ENCODE measurements at places on chromosomes 2 and 18.
A peak's percentile ranks its signal among the peaks of the same experiment; 100 is the strongest.

GRCh38 chr2:232700154-232700553, 3.0 kb downstream of the GIGYF2 start:
- no peak for DNase-seq

DNA sequence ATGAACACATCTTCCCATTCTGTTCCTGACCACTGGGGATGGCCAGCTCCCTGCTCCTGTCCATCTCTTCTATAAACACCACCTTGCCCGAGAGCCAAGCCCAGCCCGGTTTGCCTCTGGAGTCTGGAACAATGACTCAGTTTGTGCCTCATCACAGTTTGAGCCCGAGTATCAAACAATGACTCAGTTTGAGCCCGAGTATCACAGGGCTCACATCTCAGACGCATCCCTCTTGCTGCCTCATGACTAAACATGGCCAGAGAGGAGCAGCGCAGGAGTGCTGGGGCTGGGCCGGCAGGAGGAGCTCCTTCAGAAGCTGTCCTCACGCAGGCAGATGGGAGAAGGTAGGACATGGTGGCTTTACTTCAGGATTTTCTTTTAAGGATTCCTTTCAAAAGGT, 68.7 kb downstream of the PXDN start:
- no peak for DNase-seq

DNA sequence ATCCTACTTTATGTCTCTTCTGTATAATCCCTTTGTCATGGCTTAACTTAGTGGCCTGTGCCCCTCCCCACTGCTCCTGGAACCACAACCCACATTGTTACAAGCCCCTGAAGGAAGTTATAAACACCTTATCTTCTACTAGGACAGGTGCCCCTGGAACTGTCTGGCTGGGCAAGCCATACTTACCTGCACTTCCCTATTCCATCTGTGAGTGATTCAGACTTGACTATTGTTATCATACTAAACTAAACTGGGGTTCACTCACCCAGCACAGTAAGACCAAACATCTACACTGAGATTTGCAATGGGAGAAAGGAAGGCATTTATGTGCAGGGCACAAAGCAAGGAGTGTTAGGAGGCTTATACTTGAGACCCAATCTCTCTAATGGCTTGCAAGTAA, 3.7 kb upstream of the UGT1A6 start:
- DNase-seq = no peak

DNA sequence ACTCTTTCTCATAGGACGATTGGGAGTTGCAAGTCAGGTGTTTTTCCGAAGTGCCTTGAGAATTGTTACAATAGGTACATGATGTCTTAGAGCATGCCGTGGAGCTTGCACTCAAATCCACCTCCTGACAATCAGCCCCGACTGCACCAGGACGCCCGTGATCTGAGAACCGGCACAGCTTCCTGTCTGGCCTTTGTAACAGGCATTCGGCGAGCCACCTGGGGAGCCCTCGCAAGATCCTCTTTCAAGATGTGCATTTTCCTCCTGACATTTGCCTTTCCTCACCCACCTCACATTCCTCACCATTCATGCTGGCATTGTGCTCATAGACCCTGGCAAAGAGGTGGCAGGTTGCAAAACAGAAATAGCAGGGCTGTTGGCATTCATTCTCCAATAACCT, 427.3 kb downstream of the GALR1 start:
- no peak for DNase-seq

- DNase-seq = no peak
Measured at GRCh38 chr2:9106338-9107167, 100.1 kb upstream of the ASAP2 start.

DNA sequence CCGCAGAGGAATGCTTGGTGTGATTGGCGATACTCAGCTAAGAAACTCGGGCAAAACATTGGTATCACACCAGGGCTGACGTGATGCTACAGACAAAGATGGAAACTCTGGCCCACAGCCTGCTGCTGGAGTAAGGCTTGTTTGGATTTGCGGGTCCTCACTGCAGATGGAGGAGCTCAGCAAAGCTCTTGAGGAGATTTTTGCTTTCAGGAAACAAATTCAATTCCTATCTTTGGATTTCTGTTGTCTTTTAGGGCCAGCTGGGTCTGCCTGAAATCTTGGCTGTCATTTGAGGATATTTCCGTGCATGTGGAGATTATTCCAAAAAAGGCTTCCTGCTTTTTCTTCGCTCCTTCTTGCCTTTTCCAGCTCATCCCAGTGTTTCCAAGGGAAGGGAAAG, 475.8 kb downstream of the TSN start:
- no peak for DNase-seq

DNA sequence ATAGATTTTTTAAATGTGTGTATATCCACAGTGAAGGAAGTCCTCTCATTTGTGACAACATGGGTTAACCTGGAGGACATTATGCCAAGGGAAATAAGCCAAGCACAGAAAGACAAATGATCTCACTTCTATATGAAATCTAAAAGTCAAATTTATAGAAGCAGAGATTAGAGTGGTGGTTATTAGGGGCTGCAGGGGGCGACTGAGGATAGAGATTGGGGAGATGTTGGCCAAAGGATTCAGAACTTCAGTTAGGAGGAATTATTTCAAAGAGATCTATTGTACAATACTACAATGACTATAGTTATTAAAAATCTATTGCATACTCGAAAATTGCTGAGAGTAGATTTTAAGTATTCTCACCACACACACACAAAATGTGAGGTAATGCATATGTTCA, 252.4 kb upstream of the SLC39A10 start:
- DNase-seq = no peak

GRCh38 chr2:227860221-227860641, 11.2 kb upstream of the DAW1 start:
- no peak for DNase-seq

- no peak for DNase-seq
Measured at GRCh38 chr2:930935-931334, 19.7 kb upstream of the SNTG2 start.

GRCh38 chr2:195395362-195395761, 261.7 kb upstream of the SLC39A10 start:
- no peak for DNase-seq

DNA sequence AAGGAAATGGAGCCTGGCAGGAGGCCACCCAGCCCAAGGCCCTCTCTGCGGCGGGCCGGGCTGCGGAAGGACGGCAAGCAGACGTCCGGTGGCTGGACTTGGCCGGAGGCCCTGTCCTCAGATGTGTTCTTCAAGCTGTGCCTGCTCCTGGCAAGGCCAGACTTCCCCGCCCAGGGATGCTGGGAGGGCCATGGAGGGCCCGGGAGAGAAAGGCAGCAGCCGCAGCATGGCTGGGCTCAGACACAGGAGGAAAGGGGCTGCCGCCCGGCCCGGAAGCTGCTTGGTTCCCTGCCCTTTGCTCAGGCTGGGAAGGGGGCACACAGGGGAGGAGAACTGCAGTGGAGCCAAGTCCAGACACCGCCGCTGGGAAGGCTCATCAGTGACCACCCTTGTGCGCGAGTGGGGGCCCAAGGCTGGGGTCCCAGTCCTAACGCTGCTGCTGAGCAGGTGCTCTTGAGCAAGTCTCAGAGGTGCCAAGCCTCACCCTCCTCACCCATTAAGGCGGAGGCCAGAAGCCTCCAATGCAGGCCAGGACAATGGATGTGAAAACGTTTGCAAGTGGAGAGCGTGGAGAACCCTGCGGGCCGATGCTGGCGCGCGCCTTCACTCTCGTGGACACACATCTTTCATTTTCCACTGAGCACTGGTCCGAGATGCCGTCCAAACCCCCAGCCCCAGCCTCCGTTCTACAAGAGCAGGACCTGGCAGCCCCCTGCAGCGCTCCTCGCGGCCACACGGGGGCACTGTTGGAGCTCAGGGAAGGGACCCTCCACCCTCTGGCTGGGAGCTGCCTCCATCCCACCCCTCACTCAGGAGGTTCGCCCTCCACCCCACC, 7.9 kb downstream of the CROCC2 start:
- DNase-seq = peak; percentile 38

GRCh38 chr18:12908706-12909105, 24.7 kb upstream of the PTPN2 start:
- DNase-seq = no peak

GRCh38 chr2:54895730-54896129, 154.5 kb downstream of the RTN4 start:
- DNase-seq = no peak

DNA sequence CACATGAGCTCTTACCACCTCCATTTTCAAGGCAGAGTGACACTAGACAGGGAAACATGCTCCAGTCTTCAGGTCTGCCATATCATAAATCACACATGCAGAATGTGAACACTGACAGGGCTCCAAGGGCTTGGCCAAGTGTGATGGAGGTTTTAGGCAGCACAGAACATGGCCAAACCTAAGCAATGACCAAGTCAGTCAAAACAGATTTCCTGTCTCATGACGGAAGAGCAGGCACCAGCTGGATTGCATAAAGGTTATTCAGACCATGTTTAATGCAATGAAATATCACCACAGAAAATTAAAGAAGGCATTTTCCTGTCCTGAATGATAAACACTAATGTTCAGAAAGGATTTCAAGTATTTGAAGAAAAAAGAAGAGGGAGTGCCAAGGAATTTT, 72.5 kb downstream of the SUMO1 start:
- no peak for DNase-seq

GRCh38 chr18:58194028-58194427, 150.0 kb downstream of the NEDD4L start:
- DNase-seq = no peak

DNA sequence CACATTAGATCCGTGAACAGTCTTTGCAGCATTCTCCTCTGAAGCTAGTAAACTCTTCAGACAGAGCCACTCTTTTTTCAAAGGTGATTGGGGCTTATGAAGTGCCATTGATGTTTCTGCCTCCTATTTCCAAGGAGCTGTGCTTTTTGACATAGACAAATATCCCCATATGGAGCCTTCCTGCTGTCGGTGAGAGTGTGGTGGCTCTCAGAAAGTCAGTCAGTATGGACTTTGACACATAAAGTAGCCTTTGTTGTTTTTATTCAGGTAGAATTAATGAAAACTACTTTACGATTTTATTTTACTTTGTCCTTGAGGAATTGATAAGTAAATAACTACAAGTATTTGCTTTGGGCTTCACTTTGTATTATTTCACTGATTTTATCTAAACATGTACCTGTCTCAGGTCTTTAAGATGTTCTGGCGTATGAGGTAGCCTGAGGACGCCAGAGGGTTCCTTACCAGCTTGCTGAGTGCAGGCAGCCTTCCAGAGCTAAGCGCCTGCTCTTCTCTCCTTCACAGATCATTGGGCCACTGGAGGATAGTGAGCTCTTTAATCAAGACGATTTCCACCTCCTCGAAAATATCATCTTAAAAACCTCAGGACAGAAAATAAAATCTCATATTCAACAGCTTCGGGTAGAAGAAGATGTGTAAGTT, 69.7 kb downstream of the UGGT1 start:
- no peak for DNase-seq

- DNase-seq = no peak
Measured at GRCh38 chr2:10269711-10270610, 32.7 kb upstream of the HPCAL1 start.

- DNase-seq = no peak
Measured at GRCh38 chr2:179036353-179036905, 13.5 kb downstream of the CCDC141 start.

DNA sequence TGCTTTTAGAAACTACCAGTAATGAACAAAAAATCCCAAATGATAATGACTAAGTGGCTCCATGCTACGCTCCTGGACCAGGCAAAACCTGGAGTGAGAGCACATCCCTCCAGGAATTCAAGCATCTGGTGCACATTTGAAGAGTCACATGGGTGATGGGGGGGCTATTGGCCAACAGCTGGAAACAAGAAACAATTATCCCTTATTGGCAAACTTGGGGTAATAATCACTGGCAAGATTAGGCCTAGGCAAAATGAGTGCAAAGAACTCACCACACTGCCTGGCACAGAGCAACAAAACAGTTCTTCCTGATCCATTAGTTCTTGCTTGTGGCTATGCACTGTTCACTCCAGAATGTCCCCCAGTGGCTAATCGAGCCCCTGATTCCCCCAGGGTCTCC, 66.1 kb downstream of the GYPC start:
- DNase-seq = no peak

DNA sequence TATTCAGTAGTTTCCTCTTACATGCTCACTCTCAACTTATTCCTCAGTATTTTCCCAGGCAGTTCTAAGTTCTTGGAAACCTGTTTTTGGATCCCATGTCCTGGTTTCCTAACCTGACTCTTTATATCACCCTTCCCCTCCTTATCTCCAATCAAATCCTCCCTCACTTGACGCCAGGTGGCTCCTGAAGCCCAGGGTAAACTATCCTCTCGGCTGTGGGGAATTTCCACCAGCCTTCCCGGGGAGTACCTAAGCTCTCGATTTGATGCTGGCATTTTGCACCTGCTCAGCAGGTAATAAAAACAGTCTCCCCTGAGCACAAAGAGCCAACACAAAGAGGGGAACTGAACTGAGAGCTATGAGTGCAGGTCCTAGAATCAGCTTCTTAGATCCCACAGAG, 538.0 kb downstream of the SLC4A3 start:
- no peak for DNase-seq

- DNase-seq = no peak
Measured at GRCh38 chr18:34729264-34729663, 19.2 kb downstream of the DTNA start.

GRCh38 chr2:156430236-156430979, 5.8 kb upstream of the GPD2 start:
- DNase-seq = no peak

- no peak for DNase-seq
Measured at GRCh38 chr2:40047406-40047805, 268.3 kb upstream of the THUMPD2 start.

- no peak for DNase-seq
Measured at GRCh38 chr2:177633910-177634294, 241.3 kb downstream of the AGPS start.

- no peak for DNase-seq
Measured at GRCh38 chr18:73594749-73595148, 552.9 kb downstream of the FBXO15 start.

GRCh38 chr2:73891276-73891901, 1.4 kb upstream of the ACTG2 start:
- DNase-seq = no peak

GRCh38 chr2:9944330-9944758, 7.1 kb upstream of the GRHL1 start:
- no peak for DNase-seq

DNA sequence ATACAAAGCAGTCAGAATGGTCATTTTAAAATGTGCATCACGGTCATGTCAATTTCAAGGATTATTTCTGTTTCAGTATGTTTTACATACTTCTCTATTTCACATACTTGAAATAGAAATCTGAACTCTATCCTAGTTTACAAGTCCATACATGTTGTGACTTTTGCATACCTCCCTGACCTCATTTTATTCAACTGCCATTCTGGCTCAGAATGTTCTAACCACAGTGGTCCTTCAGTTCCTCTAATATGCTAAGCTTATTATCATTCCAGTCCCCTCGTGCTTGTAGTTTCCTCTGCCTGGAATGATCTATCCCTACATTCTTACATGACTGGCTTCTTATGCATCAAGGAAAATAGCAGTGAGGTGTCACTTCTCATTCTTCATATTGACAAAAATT, 295.6 kb downstream of the KIAA1328 start:
- no peak for DNase-seq

GRCh38 chr18:8499810-8500675, 109.2 kb upstream of the RAB12 start:
- no peak for DNase-seq

- no peak for DNase-seq
Measured at GRCh38 chr2:174066871-174067270, 101.7 kb upstream of the SP3 start.

Measured in stimulated activated CD8-positive, alpha-beta memory T cell treated with anti-CD3 and anti-CD28 coated beads, Interleukin-4, amount 100 ng/mL, for 4 hours (primary cell).